Muscle of leg (tissue), 16 donors: ENCODE measurements at places on chromosomes 16 and 17.

GRCh38 chr17:76697702-76698465 is 12.9 kb downstream of the MXRA7 start:
- DNase-seq = no peak

DNA sequence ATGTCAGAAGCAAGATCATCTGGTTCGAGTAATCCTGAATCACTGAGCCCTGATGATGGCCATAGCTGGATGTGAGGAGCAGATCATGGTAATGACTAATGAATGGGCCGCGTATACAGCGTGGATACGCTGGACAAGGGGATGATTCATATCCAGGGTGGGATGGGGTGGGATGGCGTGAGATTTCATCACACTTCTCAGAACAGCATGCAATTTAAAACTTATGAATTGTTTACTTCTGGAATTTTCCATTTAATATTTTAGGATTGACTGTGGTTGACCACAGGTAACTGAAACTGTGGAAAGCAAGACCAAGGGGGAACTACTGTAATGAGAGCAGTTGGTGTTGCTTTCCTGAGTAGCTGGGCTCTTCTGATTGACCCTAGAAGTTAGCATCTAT is 225.5 kb downstream of the STX8 start:
- DNase-seq = no peak

- DNase-seq = no peak
Observed at GRCh38 chr16:72975809-72976437, 72.0 kb downstream of the ZFHX3 start.

GRCh38 chr17:31690151-31690551 is 168.9 kb downstream of the COPRS start:
- DNase-seq = no peak
